ENCODE measurements at places on chromosomes 5 and 9.

DNA sequence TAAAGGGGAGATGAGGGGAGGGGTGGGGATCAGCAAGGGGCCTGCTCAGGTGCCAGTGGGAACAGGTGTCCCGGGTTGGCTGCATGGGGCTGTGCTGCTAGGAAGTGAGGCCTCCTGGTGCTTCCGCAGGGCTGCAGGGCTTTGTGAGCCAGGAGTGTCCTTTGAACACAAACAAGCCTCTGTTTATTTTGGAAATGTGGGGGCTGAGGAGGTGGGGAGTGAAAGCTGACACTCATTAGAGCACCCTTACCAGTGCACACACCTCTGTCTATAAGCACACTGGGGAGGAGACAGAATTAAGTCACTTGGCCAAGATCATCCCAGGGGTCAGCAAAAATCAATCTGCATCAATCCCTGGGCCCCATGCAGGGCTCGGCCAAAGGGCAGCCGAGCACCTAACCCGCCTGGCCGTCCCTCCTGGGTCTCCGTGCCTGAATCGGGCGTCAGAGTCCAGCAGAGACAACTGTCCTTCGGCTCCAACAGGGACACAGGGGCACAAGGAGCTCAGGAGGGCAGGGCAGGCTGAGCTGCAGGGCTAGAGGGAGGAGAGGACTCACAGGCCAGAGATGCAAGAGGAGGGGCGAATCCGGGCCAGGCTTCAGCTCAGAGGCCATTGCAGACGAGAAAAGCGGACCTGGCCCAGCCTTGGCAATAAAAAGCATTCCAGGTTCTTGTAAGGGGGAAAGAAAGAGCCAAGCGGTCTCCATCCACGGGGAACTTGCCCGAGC lies 99.8 kb downstream of the VAV2 start:
- no peaks in the 10 kb centered on the region for H3K27me3 ChIP-seq
- H3K4me3 ChIP-seq, result no peak overlapping the region
- DNase-seq, result no peak
- H3K4me1 ChIP-seq, result no peaks in the 10 kb centered on the region

GRCh38 chr5:131773805-131774204 lies 23.0 kb downstream of the FNIP1 start:
- H3K27ac ChIP-seq, result no peak overlapping the region
- no peaks in the 10 kb centered on the region for H3K36me3 ChIP-seq
- H3K27me3 ChIP-seq, result no peaks in the 10 kb centered on the region
- no peak overlapping the region for H3K4me3 ChIP-seq
- no peaks in the 10 kb centered on the region for H3K4me1 ChIP-seq

- no peak overlapping the region for H3K4me3 ChIP-seq
- no peak for DNase-seq
- H3K27me3 ChIP-seq, result no peaks in the 10 kb centered on the region
Observed at GRCh38 chr5:93789173-93790067, 48.0 kb upstream of the POU5F2 start.

GRCh38 chr9:125748446-125749099 lies 1.4 kb downstream of the PBX3 start:
- no peak for DNase-seq
- peaks cover 4% of the 10 kb centered on the region for H3K4me1 ChIP-seq
- peaks cover 11% of the 10 kb centered on the region for H3K36me3 ChIP-seq
- H3K4me3 ChIP-seq, result peak overlapping the region; percentile 93
- no peak overlapping the region for H3K27ac ChIP-seq

DNA sequence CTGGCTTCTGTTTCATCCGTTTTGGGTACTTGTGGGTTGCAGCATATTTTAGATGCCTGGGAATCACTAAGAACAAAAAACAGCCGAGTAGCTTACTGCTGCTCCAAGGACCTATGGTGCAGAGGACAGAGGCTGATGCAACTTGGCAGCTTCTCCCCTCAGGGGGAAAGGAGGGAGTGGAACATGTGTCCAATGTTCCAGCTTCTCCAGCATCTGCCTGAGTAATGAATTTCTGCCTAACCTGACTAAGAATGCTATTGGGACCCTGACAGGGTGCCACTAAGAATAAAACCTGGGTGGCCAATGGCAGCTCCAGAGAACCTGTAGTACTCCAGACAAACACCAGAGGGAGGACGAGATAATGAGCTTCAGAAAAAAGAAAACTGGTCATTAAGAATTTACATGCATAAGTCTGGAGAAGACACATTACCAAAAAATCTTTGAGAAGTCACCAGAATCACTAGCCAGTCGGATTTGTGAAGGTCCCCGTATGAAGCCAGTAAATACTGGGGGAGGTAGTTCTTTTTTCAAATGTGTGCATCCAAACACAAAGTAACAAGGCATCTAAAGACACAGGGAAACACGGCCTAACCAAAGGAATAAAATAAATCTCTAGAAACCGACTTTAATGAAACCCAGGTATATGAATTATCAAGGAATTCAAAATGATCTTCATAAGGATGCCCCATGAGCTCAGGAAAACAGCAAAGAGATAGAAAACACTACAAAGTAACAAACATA lies 293.5 kb downstream of the HINT1 start:
- peak; percentile 44 for DNase-seq
- no peaks in the 10 kb centered on the region for H3K36me3 ChIP-seq
- no peaks in the 10 kb centered on the region for H3K27me3 ChIP-seq
- no peak overlapping the region for H3K27ac ChIP-seq
- no peak overlapping the region for H3K4me3 ChIP-seq

DNA sequence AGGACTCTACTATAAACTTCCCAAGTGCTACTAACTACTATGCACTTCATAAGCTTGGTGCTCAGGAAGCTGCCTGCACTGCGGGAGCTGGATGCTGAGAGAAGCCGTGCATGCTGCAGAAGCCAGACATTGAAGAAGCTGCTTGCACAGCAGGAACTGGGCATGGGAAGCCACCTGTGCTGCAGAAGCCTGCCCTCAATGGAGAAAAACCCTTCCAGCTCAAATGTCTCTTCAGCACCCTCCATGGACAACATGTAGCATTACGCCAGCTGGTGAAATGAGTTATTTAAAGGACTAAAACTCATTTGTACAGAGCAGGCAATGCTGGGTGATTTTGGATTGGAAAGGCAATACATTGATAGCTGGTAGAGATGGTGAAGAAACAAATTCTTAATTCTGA lies 247.2 kb downstream of the KIF4B start:
- no peaks in the 10 kb centered on the region for H3K27me3 ChIP-seq
- H3K27ac ChIP-seq, result no peak overlapping the region
- no peaks in the 10 kb centered on the region for H3K36me3 ChIP-seq
- no peak overlapping the region for H3K4me3 ChIP-seq
- peak; percentile 72 for DNase-seq
- H3K4me1 ChIP-seq, result peaks cover 5% of the 10 kb centered on the region

DNA sequence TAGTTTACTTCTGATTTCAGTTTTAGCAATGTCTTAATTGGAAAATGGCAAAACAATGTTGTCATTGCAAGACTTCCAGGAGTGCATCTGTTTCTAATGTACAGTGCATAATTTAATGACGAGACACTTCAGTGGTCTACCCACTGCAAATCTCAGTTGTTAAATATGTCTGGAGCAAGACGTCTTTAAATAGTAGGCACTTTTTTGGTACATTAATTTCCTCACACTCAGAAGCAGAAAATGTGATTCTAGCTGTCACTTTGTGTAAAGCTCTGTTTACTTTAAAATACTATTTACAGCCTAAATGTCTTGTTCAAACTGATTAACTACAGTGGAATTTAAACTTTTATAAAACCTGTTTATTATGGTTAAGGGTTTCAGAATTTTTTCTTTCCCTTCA lies 815.5 kb downstream of the TLE1 start:
- DNase-seq, result no peak
- H3K27me3 ChIP-seq, result no peaks in the 10 kb centered on the region
- no peaks in the 10 kb centered on the region for H3K4me1 ChIP-seq
- no peaks in the 10 kb centered on the region for H3K36me3 ChIP-seq

DNA sequence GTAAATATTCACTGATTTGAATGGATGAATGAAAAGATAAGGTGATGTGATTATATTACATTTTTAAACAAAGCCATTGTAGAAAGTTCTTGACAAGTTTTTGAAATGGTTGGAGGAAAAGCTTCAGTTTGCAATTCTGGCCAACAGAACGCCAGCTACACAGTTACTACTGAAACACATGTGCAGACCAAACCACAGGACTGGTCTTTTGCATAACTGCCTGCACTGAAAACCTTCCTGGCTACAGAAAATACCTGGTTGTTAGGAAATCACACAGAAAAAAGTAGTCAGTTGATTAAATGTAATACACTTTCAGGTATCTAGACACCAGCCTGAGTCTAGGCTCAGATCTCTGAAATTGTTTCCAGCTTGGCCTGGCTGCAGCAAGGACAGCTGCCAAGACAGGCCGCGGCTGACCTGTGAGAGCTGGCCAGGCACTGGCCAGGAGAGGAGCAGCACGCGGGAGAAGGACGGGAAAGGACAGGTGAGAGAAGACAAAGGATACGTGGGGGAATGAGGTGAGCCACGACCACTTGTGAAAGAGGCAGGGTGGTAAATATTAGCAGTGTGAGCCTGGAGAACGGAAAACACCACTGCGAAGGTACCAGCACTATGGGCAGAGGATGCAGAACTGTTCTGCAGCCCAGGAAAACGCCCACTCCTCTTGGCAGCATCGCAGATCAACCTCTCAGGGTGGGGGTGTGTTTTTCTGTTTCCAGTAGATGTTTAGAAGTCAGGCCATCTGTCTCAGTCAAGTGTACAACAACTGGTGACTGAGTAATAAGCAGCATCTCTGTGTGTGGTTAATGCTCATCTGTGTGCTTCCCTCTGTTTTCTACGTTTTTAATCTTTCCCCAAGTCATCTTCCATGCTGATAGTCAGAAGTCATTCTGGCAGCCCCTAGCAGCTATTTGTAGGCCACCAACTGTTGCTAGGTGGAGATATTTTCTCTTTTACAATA lies 137.4 kb downstream of the SCAMP1 start:
- H3K4me3 ChIP-seq, result no peak overlapping the region
- H3K27ac ChIP-seq, result no peak overlapping the region
- peaks cover 26% of the 10 kb centered on the region for H3K4me1 ChIP-seq
- H3K36me3 ChIP-seq, result peaks cover 5% of the 10 kb centered on the region
- no peaks in the 10 kb centered on the region for H3K27me3 ChIP-seq

DNA sequence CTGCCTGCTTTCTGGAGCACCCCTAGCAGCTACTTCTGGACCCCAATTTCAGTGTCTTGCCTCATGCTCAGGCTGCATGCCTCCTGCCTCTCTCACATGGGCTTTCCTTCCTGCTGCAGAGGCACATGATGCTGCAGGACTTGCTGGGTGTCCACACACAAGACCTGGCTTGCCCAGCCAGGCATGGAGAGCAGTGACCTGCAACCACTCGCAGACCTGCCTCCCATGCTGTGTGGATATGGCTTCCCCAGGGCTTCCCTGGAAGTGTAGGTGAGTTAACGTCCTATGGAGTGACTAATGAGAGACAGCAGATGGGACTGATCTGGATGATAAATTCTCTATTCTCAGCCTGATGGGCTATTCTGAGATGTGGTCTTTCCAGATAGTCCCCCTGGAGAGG lies 53.2 kb upstream of the SMIM32 start:
- no peak overlapping the region for H3K4me3 ChIP-seq
- no peak for DNase-seq
- H3K27me3 ChIP-seq, result no peaks in the 10 kb centered on the region
- no peak overlapping the region for H3K27ac ChIP-seq
- H3K36me3 ChIP-seq, result no peaks in the 10 kb centered on the region

- H3K4me3 ChIP-seq, result no peak overlapping the region
- no peaks in the 10 kb centered on the region for H3K4me1 ChIP-seq
- no peaks in the 10 kb centered on the region for H3K36me3 ChIP-seq
- no peak for DNase-seq
- no peak overlapping the region for H3K27ac ChIP-seq
Observed at GRCh38 chr5:124034083-124034700, 522.2 kb downstream of the CSNK1G3 start.

DNA sequence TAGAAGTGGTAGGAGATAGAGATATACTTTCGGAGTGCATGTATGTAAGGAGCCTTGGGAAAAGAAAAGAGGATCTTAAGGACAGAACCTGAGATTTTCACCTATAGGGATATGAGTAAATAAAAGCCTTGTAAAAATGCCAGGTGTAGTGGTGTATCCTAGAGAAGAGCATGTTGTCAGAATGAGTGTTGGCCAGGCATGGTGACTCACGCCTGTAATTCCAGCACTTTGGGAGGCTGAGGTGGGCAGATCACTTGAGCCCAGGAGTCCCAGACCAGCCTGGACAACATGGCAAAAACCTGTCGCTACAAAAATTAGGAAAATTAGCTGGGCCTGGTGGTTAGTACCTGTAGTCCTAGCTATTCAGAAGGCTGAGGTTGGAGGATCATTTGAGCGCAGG lies 76.0 kb downstream of the IPO11 start:
- H3K4me1 ChIP-seq, result no peaks in the 10 kb centered on the region
- DNase-seq, result no peak
- H3K4me3 ChIP-seq, result no peak overlapping the region
- H3K36me3 ChIP-seq, result peaks cover 44% of the 10 kb centered on the region

GRCh38 chr9:82599336-82599949 lies 463.5 kb downstream of the RASEF start:
- no peak overlapping the region for H3K27ac ChIP-seq
- no peak overlapping the region for H3K4me3 ChIP-seq
- DNase-seq, result no peak
- no peaks in the 10 kb centered on the region for H3K4me1 ChIP-seq
- H3K36me3 ChIP-seq, result no peaks in the 10 kb centered on the region
- no peaks in the 10 kb centered on the region for H3K27me3 ChIP-seq

DNA sequence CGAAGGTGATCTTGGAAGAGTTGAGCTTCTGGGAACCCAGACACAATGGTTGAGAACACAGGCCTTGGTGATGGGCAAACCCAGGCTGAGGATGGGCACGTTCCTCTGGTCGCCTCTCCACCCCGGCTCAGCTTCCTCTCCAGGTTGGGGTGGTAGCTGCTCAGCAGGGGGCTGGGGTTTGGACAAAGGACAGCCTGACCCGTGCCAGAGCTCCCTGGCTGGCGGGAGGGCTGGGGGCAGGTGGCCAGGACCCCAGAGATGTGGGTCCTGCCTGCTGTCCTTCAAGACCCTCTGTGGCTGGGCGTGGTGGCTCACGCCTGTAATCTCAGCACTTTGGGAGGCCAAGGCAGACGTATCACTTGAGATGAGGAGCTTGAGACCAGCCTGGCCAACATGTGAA lies 25.2 kb downstream of the NCS1 start:
- H3K4me1 ChIP-seq, result no peaks in the 10 kb centered on the region
- no peak overlapping the region for H3K27ac ChIP-seq
- H3K36me3 ChIP-seq, result no peaks in the 10 kb centered on the region
- H3K27me3 ChIP-seq, result no peaks in the 10 kb centered on the region
- no peak for DNase-seq
- no peak overlapping the region for H3K4me3 ChIP-seq

DNA sequence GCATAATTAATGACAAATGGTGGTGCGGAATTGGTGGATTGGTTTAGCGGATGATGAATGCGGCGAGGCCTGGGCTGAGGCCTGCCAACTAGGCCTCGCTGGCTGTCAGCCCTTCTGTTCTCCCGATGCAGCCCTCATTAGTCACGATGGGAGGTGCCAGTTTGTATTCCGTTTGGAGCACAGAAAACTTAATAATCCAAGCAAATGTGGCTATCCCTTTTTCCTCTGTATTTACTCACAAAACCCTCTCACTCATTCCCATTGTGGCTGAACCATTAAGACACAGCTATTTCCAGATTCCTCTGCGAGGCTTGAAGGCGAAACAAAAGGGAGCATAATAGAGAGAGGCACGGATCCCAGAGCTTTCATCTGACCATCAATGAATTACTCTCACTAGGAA lies 114.3 kb downstream of the MVB12B start:
- H3K4me3 ChIP-seq, result no peak overlapping the region
- no peaks in the 10 kb centered on the region for H3K4me1 ChIP-seq
- H3K36me3 ChIP-seq, result no peaks in the 10 kb centered on the region
- peaks cover 2% of the 10 kb centered on the region for H3K27me3 ChIP-seq

GRCh38 chr9:22158927-22159346 lies 149.8 kb upstream of the CDKN2B start:
- no peak for DNase-seq
- H3K27me3 ChIP-seq, result no peaks in the 10 kb centered on the region
- H3K4me3 ChIP-seq, result no peak overlapping the region
- no peak overlapping the region for H3K27ac ChIP-seq
